ENCODE measurements at places on chromosomes 11 and 22.
A peak's percentile ranks its signal among the peaks of the same experiment; 100 is the strongest.

DNA sequence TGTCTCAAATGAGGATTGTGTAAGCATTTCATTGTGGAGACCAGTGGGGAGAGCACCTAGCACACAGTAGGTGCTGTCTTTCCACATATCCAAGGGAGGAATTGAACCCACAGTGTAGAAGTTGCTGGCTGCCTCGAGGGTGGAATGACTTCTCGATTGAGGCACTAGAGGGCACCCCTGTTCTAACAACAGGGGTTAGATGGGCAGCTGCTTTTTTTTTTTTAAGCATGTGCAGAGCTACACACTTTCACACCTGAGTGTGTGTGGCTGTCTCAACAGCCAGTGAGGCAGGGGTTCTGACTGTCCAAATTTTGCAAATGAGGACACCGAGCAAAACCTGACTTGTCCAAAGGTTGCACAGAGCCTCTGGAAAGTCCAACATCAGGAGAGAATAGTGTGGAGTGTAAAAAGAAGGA lies 118.2 kb upstream of the CRYBB3 start:
- DNase-seq: peak; percentile 14

GRCh38 chr22:25853078-25853477 lies 111.1 kb downstream of the MYO18B start:
- no peak for DNase-seq

- DNase-seq: no peak
Measured at GRCh38 chr11:65727865-65728264, 7.3 kb upstream of the RNASEH2C start.

GRCh38 chr11:66002648-66003225 lies 434 bp downstream of the BANF1 start:
- peak; percentile 49 for DNase-seq

DNA sequence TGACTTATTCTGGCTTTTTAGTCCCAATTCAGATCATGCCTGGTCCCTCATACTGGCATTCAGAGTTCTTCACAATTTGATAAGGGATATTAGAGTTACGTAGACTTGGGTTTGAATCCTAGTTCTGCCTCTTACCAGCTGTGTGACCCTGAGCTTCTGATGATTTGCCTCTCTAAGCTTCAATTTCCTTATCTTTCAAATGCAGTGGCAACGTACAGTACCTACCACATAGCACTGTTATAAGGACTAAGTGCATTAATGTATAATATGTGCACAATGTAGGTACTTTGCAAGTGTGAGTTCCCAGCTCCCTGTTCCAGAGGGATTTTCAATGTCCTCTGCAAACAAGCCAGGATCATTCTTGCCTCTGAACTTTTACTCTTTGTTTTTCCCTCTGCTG lies 7.3 kb downstream of the RHOG start:
- no peak for DNase-seq
